DND-41 (cell line): ENCODE measurements at places on chromosomes 4 and X.
A peak's percentile ranks its signal among the peaks of the same experiment; 100 is the strongest.

GRCh38 chr4:124851741-124852140 lies 139.2 kb upstream of the ANKRD50 start:
- H3K4me3 ChIP-seq, result no peak overlapping the region
- no peaks in the 10 kb centered on the region for H3K36me3 ChIP-seq
- H3K4me1 ChIP-seq, result no peaks in the 10 kb centered on the region

DNA sequence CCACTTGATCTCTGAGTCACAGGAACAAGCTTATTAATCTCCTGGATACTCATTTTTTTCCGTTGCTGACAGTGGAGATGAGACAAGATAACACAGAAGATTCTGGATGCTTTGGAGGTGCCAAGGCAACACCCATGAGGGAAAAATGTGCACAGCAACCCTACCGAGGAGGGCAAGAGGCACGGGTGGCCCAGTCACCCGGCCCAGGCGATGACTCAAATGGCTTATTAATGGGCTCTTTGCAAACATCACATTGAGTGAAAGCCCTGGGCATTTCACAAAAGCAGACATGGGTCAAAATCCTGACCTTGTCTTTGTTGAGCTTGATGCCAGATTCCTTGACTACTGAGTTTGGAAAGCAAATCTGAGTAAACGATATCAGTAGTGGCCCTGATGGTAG lies 315.1 kb downstream of the STK32B start:
- H3K4me3 ChIP-seq, result no peak overlapping the region
- DNase-seq, result no peak
- H3K36me3 ChIP-seq, result no peaks in the 10 kb centered on the region
- H3K27me3 ChIP-seq, result no peaks in the 10 kb centered on the region

- no peak for DNase-seq
- no peaks in the 10 kb centered on the region for H3K36me3 ChIP-seq
- H3K27ac ChIP-seq, result no peak overlapping the region
These were observed 765.4 kb upstream of the PCDH10 start for GRCh38 chr4:132383571-132384199.

DNA sequence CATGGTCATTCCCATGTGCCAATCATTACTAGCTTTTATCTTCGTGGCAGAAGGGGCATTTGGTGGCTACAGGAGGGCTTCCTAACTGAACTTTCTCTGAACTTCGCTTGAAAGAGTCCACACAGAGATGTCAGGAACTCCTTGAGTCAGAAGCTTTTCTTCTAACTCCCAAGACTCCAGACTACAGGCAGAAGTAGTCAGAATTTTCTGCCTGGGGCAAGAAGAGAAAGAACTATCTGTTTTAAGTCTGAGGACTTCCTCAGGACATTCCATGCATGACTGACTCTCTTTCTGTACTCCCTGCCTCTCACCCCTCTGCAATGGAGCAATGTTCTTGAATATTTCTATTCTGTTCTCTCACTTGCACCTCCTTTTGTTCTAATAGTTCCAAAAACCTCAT lies 170.5 kb upstream of the TBC1D9 start:
- no peaks in the 10 kb centered on the region for H3K27me3 ChIP-seq
- no peak for DNase-seq
- no peaks in the 10 kb centered on the region for H3K4me1 ChIP-seq
- no peak overlapping the region for H3K27ac ChIP-seq
- no peak overlapping the region for H3K4me3 ChIP-seq

DNA sequence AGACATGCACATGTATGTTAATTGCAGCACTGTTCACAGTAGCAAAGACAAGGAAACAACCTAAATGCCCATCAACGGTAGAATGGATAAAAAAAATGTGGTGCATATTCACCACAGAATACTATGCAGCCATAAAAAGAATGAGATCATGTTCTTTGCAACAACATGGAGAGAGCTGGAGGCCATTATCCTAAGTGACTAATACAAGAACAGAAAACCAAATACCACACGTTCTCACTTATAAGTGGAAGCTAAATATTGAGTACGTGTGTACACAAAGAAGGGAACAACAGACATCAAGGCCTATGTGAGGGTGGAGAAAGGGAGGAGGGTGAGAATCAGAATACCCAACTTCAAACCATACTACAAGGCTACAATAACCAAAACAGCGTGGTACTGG lies 17.4 kb upstream of the LNX1 start:
- no peaks in the 10 kb centered on the region for H3K4me1 ChIP-seq
- no peak overlapping the region for H3K27ac ChIP-seq
- no peaks in the 10 kb centered on the region for H3K36me3 ChIP-seq
- no peak overlapping the region for H3K4me3 ChIP-seq
- no peaks in the 10 kb centered on the region for H3K27me3 ChIP-seq

DNA sequence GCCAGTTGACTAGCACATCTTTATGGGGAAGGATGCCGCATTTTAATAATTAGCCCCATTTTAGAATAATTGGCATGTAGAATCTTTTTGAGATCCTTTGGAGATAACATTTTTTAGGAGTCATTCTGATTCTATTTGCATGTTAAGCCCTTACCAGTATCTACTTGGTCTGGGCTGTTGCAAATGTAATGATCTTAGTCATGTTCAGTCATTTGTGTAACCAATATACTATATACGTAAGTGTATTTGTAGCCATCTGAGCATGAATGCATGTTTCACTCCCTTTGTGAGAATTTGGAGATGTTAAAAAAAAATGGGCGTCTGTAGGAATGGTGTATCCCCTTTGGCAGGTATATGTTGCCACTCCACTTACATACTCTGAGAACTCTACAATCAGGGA lies 119.1 kb downstream of the TEX13A start:
- no peaks in the 10 kb centered on the region for H3K4me1 ChIP-seq
- no peaks in the 10 kb centered on the region for H3K36me3 ChIP-seq
- H3K27ac ChIP-seq, result no peak overlapping the region
- DNase-seq, result no peak

- H3K36me3 ChIP-seq, result no peaks in the 10 kb centered on the region
- no peak for DNase-seq
- no peak overlapping the region for H3K27ac ChIP-seq
- H3K27me3 ChIP-seq, result peaks cover 2% of the 10 kb centered on the region
These were observed 34.5 kb downstream of the NIPAL1 start for GRCh38 chr4:48051078-48051477.

DNA sequence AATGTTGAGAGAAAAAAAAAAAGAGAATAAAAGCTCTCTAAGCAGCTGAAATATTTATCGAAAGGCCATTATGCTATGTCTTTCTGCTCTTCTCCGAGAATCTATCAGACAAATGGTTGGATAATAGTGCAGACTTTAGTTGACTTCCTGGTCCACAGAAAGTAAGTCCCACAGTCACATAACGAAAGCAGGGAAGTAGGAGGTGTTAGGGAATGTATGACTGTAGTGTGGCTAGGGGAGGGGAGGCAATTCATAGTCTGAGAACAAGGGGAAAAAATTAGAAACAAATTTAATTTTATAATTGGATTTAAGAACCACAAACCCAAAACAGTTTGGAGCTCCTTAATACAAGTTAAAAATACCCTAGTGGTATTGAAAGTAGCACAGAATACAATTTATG lies 79.7 kb upstream of the VEGFC start:
- no peak for DNase-seq
- no peaks in the 10 kb centered on the region for H3K27me3 ChIP-seq
- H3K4me1 ChIP-seq, result no peaks in the 10 kb centered on the region
- H3K27ac ChIP-seq, result no peak overlapping the region
- no peak overlapping the region for H3K4me3 ChIP-seq

DNA sequence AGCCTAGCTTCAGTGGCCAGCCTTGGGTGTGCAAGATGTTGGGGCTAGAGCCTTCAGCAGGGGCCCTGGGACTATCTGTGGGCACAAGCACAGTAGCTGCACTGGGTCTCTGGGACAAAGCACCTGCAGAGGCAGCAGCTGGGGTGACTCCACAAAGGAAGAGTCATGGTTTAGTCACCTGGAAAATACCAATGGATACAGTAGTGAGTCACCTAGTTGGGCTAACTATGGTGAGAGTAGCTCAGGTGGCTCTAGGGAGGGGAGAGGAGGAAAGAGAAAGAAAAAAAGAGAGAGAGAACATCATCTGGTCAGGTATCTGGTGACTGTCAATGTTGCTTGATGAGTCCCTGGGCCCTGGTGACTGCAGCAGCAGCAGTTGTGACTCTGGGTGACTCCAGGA lies 72.9 kb upstream of the SPIN4 start:
- H3K4me1 ChIP-seq, result no peaks in the 10 kb centered on the region
- no peak overlapping the region for H3K27ac ChIP-seq
- no peaks in the 10 kb centered on the region for H3K27me3 ChIP-seq
- H3K36me3 ChIP-seq, result peaks cover 11% of the 10 kb centered on the region; the same call in 1 of the 2 replicates
- no peak for DNase-seq
- H3K4me3 ChIP-seq, result no peak overlapping the region

GRCh38 chr4:7032596-7032995 lies 10.6 kb upstream of the TADA2B start:
- H3K4me3 ChIP-seq, result no peak overlapping the region
- no peaks in the 10 kb centered on the region for H3K4me1 ChIP-seq
- H3K27me3 ChIP-seq, result no peaks in the 10 kb centered on the region
- peaks cover 38% of the 10 kb centered on the region for H3K36me3 ChIP-seq

DNA sequence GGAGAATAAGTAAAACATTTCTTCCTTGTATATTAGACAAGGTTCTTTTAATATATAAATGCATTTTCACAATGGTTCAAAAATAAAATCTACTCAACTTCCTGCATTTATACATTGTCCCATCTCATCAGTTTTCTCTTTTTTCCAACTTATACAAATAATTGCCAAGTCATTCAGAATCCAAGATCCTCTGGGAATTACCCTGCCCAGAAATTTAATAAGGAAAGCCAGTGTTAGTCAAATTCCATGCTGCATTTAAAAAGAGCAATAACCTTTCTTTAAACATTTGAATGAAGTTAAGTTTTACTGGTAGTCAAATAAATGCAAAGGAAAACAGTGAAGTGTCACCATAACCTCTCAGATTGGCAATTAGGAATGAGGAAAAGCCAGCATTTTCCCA lies 357.9 kb downstream of the PPP3CA start:
- no peak overlapping the region for H3K27ac ChIP-seq
- H3K27me3 ChIP-seq, result no peaks in the 10 kb centered on the region
- no peaks in the 10 kb centered on the region for H3K36me3 ChIP-seq

DNA sequence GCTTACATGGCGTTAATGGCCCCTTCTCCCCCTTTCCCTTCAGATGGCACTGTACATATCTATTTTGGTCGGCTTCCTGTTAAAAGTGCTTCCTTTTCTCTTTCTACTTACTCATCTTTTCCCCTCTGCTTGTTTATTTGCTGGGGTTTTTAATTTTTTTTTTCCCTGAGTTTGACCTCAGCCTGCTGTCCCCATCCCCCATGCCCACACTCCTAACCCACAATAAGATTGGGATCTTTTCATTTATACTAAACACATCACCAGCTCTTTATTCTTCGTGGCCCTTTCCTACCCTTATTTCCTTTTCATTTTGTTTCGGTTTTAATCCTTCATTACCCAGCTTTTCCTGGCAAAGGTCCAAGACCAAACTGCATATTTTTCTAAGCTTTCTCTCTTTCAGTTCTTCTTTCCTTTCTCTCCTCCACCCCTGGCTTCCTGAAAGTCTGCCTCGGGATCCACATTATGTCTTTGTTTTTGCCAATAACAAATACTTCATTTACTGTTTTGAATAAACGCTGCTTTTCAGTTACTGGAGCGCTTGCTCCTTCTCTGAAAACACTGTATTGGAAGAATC lies 152.0 kb upstream of the USP9X start:
- H3K27ac ChIP-seq, result peak overlapping the region; percentile 61
- peak; percentile 56 for DNase-seq
- no peaks in the 10 kb centered on the region for H3K36me3 ChIP-seq
- no peaks in the 10 kb centered on the region for H3K27me3 ChIP-seq

GRCh38 chr4:108336076-108336475 lies 167.3 kb upstream of the LEF1 start:
- H3K36me3 ChIP-seq, result no peaks in the 10 kb centered on the region
- H3K27ac ChIP-seq, result no peak overlapping the region
- H3K4me3 ChIP-seq, result no peak overlapping the region
- no peaks in the 10 kb centered on the region for H3K27me3 ChIP-seq
- peaks cover 18% of the 10 kb centered on the region for H3K4me1 ChIP-seq

GRCh38 chrX:37075892-37076595 lies 67.9 kb downstream of the FAM47C start:
- H3K27me3 ChIP-seq, result no peaks in the 10 kb centered on the region
- H3K4me3 ChIP-seq, result no peak overlapping the region
- no peaks in the 10 kb centered on the region for H3K36me3 ChIP-seq
- H3K27ac ChIP-seq, result no peak overlapping the region
- no peaks in the 10 kb centered on the region for H3K4me1 ChIP-seq

- peak within 1 kb of the TSS; percentile 60 for H3K27ac ChIP-seq
- peak; percentile 26 for DNase-seq
- H3K4me1 ChIP-seq, result peaks cover 45% of the 10 kb centered on the region
These were observed at the start of gene RUFY3 for GRCh38 chr4:70721747-70722146. Gene RUFY3 (plus strand): TSS chr4:70721964. CDS start chr4:70722574, 610 bp downstream.

DNA sequence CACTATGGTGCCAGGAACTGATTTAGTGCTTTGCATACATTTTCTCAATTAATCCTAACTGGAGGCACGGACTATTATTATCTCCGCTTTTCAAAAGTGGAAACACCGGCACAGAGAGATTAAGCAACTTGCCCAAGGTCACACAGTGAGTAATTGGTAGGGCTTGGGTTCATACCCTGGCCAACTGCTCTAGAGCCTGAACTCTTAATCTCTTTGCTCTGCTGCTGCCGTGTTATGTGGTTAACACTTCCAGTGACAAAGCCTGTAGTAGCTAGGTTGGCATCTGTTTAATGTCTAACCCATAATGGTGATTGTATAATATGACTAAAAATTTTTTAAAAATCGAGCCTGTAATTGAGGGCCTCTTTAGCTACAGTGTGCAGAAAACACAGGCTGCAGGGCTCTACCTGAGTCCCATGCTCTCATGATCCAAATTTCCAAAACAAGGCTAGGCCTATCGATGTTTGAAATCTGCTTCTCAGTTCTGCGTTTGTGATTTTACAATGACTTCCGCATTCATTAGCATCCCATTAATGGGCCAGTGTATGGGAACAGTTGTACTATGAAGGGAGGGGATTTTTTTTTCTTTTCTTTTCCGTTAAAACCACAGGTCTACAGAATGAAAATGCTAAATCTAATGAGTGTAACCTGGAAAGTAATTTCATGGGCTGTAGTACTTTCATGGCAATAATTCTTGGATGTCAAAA lies 219.3 kb upstream of the JADE1 start:
- H3K27ac ChIP-seq, result no peak overlapping the region
- no peak overlapping the region for H3K4me3 ChIP-seq

- H3K36me3 ChIP-seq, result no peaks in the 10 kb centered on the region
- no peak overlapping the region for H3K27ac ChIP-seq
- H3K4me1 ChIP-seq, result no peaks in the 10 kb centered on the region
- H3K27me3 ChIP-seq, result no peaks in the 10 kb centered on the region
- no peak for DNase-seq
These were observed 40.3 kb upstream of the ACSL4 start for GRCh38 chrX:109773374-109773773.

DNA sequence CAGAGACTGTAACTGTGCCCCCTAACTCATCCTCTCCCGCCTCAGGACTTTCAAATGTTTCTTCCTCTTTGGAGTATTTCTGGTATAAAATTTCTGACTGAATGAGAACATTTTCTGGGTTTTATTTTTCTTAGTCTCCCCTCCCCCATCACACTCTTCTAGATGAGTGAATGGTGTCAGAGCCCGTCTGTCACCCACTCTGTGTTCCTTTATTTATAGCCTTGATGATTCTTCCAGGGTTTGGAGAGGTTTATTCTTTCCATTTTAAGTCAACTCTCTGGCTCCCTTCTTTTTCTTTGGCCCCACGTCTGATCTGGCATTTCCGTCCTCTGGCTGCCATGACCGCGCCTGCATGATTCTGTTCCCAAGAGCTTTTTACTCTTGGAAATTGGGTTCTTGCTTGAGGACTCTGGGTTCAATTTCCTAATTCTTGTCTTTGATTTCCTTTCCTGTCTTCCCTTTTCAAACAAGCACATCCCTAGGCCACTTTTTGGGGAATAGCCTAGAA lies 128.8 kb downstream of the NSUN7 start:
- H3K4me1 ChIP-seq, result no peaks in the 10 kb centered on the region
- H3K36me3 ChIP-seq, result no peaks in the 10 kb centered on the region
- H3K27ac ChIP-seq, result no peak overlapping the region
